ENCODE measurements at places on chromosomes 11 and 22.

DNA sequence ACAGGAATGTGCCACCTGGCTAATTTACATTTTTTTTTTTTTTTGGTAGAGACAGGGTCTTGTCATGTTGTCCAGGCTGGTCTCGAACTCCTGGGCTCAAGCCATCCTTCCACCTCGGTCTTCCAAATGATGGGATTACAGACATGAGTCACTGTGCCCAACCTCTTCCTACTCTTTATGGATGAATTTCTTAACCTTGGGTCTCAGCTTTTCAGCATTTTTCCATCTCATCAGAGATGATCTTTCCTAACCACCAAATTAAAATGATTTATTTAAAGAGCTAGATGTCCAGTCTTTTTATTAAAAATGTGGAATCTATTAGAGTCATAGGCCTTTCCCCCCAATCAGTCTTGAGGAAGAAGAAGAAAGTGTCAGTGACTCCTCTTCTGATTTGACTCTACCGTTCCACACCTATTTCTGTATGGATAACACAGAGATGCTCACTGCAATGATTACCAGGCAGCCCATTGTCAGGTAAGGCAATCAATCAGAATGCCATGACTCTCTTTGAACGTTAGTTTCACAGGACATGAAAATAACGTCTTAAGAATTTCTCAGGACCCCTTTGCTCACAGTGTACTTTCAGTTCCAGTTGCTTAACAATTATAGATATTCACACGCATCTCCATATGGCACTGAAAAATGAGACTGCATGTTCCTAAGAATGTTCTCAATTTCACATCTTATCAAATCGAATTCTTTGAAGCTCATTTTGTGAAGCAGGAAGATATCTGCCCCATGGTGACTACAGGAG, 51.0 kb downstream of the MIAT start:
- no peak for DNase-seq

DNA sequence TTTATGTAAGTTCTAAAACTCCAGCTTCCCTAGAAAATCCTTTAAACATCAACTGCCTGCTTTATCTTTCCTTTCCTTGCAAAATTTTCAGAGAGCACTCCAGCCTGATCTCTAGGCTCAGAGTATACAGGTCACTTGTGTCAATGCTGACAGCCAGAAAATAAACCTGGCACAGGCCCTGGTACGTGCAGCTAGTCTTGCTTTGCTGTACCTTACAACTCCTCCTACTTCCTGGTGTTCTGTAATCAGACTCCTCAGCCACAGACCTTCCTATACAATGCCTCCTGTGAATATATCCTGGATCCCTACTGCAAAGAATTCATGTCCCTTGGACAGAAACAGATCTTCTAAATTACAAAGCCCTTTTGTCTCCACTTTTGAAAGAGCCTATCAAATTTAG, 24.2 kb upstream of the TMEM123 start:
- DNase-seq: peak; percentile 56

- DNase-seq: no peak
Measured at GRCh38 chr11:12485328-12485727, 108.0 kb downstream of the PARVA start.

- DNase-seq: no peak
Measured at GRCh38 chr22:39905687-39906086, 4.8 kb downstream of the GRAP2 start.

DNA sequence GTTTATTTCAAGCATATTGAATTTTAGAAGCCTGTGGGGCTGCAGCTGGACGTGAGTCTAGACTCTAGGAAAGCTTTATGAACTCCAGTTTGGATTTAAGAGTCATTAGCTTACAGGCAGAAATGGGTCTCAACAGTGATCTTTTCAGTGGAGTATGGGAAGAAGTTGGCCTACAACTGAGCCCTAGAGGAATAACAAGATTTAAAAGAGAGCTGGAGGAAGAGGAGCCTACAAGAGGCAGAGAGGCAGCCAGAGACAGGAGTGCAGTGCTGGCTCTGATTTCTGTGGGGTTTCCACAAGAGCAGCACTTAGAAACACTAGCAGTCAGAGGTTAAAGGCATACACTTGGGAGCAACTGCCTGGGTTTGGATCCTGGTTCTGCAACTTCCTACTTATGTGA, 17.9 kb downstream of the APOL5 start:
- DNase-seq: no peak

DNA sequence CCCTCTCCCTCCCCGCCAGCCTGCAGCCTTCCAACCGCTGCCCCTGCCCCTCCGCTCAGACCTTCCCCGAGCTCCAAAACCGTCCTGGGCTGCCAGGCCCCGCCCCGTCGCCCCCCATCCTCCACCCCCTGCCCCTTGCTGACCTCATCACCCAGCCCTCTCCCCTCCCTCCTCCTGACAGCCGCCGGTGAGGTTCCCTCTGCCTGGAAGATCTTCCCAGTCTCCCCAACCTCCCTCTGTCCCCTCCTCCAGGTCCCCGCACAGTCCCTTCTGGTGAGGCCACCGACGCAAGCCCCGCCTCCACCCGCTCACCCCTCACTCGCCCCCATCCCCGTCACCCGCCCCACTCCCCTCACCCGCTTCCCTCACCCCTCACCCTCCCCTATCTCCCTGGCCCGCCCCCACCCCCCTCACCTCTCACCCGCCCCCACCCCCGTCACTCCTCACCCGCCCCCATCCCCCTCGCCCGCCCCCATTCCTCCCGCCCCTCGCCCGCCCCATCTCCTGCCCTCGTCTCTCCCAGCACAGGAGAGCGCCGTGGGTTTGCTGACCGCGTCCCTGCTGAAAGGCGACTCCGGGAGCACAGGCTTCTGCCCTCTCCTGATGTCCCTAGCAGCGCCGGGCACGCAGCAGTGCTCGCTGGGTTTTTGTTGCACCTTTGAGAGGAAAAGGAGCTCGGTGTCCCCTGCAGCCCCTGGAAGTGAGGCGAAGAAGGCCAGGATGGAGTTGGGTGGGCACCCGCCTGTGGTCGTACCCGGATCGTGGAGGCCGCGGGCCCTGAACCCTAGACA, 16.4 kb upstream of the UPK3A start:
- peak; percentile 10 for DNase-seq

- no peak for DNase-seq
Measured at GRCh38 chr11:78943841-78944240, 369.2 kb upstream of the NARS2 start.

GRCh38 chr11:80424012-80424695, 983.3 kb upstream of the TENM4 start:
- DNase-seq: no peak

- no peak for DNase-seq
Measured at GRCh38 chr11:94581926-94582325, 14.8 kb downstream of the PIWIL4 start.

Data from CD4-positive, alpha-beta T cell (primary cell).